Activated CD4-positive, alpha-beta T cell treated with anti-CD3 and anti-CD28 coated beads, Interleukin-2, Interleukin-4, amounts not matched to agents 100 ng/mL and 50 ng/mL, durations not matched to agents 16 hours and 8 hours (primary cell): ENCODE measurements at places on chromosomes 7 and 10.

DNA sequence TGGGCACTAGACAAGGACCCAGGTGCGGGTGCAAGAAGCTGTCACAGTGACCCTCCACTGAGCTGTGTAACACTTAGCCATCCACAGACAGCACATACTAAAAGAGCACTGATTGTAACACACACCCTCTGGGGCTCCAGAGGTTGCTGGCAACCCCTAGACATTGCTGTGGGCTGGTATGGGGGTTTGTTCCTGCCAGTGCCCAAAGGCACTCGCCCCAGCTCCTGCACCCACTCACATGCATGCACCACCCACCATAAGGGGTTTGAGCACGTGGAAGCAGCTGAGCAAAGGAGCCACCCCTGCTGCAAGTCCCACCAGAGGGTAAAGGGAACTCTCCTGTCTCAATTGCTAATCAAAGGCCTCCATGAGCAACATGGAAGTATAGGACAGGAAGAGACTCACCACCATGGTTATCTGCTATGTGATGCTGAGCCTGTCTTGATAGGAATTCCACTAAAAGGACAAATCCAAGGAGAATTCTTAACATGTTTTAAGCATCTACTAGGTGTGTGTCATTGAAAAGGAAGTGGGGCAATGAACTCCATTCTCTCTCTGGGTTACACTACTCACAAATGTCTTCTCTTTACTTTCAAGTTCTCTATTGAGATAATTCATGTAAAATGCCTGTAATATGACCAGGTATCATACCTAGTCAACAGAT is 103.1 kb downstream of the GFRA1 start:
- DNase-seq = no peak

GRCh38 chr10:127145173-127145572 is 51.2 kb downstream of the INSYN2A start:
- no peak for DNase-seq

DNA sequence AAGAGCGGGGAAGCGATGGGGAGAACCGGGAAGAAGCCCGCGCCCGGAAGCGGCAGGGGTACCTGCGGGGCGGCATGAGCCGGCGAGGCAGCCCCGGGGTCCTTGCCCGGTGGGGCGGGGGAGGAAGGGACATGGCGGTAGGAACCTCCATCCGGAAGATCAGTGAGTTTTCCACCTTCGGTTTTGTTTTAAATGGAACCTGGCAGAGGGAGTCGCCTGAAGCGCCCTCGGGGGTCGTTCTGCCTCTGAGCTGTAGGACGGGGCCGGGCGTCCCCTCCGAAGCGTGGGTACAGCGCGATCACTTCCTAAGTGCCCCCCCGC is 471 bp downstream of the PFKP start:
- DNase-seq = no peak

DNA sequence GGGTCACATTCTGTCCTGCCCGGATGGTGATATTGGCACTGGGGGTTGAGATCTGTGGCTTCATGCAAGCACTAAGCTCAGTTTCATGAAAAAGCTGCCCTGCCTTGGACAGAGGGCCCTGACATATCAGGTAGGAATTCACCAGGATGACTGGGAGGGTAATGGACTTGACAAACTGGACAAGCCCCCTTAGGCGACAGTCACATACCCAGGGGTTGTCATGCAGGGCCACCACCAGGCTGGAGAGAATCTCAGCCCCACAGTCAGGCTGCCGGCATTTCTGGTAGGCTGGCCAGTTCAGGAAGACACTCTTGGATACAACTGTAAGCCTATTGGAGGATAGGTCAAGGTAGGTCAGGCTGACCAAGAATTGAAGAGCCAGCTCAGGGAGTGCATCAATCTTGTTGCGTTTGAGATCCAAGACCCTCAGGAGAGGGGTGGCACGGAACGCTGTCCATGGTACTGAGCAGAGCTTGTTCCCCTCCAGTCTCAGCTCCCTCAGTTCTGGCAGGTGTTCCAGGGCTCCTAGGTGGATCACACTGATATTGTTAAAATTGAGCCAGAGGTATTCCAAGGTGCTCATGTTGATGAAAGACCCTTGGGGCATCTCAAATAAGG is 824 bp downstream of the LRIT2 start:
- no peak for DNase-seq

DNA sequence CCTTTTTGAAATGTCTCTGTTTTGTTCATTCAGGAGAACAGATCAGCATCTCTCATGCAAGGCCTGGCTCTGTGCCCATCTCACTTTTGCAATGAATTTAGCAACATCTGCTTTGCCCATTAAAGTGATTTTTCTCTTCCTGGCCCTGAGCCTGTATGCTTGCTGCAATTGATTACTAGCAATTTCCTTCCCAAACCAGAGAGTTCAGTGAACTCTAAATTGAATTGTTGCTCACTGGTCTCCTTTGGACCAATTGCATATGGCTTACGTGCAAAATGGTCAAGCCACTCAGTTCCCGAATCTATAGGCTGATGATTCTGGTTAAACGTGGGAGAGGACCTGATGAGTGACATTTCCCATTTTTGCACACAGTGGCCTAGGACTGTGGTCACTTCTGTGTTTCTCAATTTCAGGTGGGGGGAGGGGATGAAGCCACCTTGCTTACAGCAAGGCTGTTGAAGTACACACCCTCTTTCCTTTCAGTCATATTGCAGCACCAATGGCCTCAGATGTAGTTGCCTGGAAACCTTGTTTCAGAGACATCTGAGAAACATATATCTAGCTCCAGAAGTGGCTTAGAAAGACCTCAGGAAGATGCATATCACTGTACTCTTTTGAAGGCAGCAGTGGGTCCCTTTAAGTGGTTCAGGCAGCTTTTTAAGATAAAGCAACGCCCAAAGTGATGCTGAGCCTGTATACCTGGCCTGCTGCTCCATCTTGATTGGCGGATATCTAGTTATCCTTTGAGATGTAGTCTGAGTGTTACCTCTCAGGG is 201.4 kb downstream of the PTEN start:
- peak; percentile 48 for DNase-seq

DNA sequence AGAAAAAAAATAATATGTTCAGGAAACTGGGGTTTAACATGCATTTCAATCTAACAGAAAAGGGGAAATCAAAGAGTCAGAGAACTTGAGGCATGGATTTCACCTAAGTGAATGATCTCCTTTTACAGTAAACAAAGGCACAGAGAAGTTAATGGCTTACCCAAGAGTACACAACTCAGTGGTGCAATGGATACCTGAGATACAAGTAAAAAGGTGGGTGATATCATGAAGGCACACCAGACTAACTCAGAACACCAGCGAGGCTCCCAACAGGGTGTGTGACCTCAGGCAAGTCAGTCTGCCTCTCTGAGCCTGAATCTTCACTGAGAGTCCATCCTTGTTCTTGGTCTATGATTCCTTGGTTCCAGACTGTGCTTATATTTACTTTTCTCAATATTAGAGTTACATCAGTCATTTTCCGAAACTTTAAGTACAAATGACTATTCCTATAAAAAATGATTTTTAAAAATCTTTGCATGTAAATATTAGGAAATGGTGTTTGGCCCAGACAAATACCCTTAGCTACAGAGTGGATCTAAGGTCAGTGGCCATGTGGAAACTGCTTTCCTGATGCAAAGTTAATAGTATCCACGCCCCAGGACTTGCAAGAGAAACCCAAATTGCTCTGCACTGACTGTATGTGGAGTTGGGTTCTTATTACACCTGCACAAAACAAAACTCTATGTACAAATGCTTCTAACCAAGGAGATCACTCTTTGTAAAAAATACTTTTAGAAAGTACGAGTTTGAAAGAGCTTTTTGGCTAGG is 282.8 kb upstream of the IMMP2L start:
- no peak for DNase-seq

- peak; percentile 40 for DNase-seq
These were observed 9.6 kb downstream of the CCL26 start for GRCh38 chr7:75762350-75762917.

DNA sequence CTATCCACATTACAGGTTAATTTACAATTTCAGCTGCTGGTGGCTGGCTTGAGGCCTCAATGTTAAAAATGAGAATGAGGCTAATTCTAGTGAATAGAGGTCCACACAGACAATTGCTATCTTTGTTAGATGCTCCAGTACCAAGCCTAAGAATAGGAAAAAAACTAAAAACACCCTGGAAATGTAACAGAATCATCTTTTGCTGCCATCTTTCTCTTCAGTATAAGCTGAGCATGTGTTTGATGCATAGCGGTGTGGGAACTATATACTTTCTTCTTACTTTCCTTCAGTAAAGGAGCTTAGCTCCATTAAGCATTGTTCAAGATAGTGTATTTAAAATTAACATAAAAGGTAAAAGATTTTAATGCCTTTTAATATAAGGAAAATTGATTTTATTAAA is 5.6 kb downstream of the TMEM229A start:
- no peak for DNase-seq

GRCh38 chr10:75544386-75544785 is 113.0 kb downstream of the LRMDA start:
- DNase-seq = no peak

GRCh38 chr10:53679666-53680065 is 907.1 kb upstream of the MBL2 start:
- DNase-seq = no peak

GRCh38 chr10:101464599-101464998 is 110.6 kb downstream of the BTRC start:
- DNase-seq = no peak

DNA sequence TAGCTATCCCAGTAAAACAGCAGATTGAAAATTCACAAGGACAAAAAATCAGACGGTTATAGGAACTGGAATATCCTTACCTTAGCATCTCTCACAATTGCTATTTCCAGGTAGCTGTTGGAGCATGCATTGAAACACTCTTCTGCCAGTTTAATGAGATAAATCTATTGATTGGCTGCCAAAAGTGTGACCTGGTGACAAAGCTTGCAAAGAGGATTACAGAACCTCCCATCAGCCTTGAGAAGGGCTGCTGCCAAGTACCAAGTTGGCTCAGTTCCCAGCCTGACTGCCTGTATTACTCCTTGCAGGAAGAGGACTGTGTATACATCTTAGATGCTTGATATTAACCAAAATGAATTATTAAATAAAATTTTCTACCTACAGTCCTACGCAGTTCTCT is 5.1 kb downstream of the PRLHR start:
- no peak for DNase-seq

- DNase-seq = no peak
These were observed 117.1 kb upstream of the HPS1 start for GRCh38 chr10:98563811-98564210.

DNA sequence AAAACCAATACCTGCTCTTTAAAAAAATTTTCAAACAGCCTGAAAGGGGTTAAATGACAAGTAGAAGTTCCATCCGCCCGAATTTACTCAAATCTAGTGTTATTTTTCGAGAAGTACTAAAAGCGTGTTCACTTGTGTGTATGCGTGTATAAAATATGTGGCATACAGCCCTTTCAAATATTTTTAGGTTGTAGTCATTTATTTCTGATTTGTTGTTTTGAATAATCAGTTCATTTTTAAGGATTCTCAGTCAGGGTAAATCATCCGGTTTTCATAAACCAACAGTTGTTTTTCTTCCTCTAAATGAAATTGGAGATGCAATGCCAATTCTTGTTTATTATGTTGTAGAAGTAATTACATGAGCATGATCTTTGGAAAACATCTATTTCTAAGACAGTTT is 6.9 kb upstream of the SUN1 start:
- no peak for DNase-seq

DNA sequence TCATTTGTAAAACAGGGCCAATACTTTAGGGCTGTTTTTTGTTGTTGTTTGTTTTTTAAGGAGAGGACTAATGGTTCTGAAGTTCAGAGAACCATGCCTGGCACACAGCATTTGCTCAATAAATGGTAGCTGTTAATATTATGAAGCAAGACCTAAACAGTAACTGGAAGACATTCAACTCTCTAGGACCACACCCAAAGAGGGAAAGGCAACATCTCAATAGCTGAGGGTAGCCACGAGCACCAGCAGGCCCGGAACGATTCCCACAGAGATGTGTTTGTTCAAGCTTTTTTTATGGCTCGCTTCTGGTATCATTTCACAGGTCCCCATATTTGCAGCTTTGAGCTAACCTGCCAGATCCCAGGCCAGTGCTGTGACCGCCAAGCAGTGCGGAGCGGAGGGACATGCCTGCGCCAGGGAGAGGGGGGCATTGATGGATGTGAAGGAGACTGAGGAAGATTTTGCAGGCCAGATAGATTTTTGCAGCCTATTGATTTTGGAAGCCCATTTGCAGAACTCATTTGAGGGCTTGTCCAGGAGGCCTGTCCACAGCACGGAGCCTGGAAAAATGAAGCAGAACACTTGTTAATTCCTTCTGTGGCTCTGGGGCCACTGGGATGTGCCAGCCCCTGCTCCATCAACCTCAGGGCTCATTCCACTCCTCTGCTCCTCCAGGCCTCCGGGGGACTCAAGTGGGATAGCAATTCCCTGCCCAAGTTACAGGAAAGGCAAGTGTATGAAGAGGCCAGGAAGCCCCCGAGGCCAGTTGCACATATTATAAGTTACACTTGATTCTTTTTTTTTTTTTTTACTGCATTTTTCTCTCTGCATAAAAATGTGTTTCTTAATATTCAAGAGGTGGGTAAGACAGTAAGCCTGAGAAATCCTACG is 57.3 kb upstream of the FGFR2 start:
- DNase-seq = no peak

GRCh38 chr7:108448584-108449505 is 7.4 kb downstream of the NRCAM start:
- no peak for DNase-seq

DNA sequence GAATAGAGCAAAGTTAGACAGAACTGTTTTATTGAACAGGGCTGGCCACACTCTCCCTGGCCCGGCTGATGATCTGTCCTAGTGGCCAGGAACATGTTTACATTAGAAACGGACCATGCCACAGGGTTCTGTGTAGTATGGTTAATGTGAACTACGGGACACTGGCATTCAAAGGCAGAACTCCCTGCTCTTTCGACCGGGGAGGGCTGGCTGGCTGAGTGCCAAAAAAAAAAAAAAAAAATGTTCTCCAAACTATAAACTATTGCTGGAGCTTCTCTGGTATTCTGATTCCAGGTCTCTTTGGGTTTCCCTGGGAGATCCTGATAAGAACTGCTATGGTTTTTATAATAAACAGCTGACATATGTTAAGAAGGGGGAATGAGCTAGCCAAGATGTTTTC is 1262.6 kb upstream of the SORCS1 start:
- no peak for DNase-seq

- no peak for DNase-seq
These were observed 163.3 kb upstream of the AKR1E2 start for GRCh38 chr10:4662576-4663161.

DNA sequence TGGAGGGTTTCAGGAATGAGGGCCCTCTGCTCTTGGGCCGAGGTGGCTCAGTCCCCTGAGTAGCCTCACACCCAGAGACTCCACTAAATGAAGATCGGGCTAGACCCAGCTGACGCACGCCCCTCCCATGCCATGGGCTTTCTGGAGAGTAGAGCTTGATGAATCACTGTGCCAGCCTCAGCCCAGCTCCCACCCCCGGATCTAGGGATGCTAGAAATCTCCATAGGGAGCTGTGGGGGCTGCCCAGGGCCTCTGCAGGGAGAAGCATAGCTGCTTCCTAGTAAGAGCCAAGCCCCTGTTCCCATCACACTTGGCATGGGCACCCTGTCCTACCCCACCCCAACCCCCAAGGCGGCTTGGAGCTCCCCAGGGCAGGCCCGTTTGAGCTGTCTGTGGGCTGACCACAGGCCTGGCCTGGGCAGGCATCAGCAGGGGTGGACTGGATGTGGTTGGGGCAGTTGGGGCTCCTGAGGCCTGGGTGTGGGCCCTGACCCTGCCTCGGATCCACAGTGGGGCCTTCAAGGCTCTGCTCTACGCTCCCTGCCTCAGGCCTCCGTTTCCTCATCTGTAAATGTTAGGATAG is 121.2 kb downstream of the ZMIZ1 start:
- DNase-seq = no peak

- no peak for DNase-seq
These were observed 6.0 kb downstream of the ADCK2 start for GRCh38 chr7:140678816-140679130.

- DNase-seq = no peak
These were observed 126.6 kb downstream of the PCLO start for GRCh38 chr7:83036130-83036529.
